ENCODE measurements at places on chromosomes 12 and 14.

GRCh38 chr12:100221523-100221922, 20.9 kb downstream of the ACTR6 start:
- DNase-seq: no peak

- DNase-seq: no peak
Measured at GRCh38 chr12:70549340-70550179, 87.7 kb downstream of the PTPRB start.

GRCh38 chr12:27589419-27589818, 65.4 kb downstream of the PPFIBP1 start:
- DNase-seq: no peak

GRCh38 chr12:916240-916639, 33.3 kb downstream of the RAD52 start:
- DNase-seq: no peak

DNA sequence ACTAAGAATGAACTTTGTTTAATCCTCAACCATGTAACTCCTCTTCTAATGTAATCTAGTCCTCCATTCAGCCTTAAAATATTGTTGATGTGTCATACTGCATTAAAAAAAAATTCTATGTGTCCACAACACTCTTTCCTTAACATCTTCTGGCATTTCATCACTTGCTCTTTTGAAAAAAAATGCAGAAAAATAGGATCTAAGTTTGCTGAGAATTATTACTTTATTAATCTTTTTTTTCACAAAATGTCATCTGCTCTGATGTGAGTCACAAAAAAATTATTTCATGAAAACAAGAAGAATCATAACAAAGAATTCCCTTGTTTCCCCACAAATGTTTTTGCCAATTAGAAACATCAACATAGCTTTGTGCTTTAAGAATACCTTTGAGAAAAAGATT, 410.1 kb upstream of the MGAT4C start:
- DNase-seq: no peak

DNA sequence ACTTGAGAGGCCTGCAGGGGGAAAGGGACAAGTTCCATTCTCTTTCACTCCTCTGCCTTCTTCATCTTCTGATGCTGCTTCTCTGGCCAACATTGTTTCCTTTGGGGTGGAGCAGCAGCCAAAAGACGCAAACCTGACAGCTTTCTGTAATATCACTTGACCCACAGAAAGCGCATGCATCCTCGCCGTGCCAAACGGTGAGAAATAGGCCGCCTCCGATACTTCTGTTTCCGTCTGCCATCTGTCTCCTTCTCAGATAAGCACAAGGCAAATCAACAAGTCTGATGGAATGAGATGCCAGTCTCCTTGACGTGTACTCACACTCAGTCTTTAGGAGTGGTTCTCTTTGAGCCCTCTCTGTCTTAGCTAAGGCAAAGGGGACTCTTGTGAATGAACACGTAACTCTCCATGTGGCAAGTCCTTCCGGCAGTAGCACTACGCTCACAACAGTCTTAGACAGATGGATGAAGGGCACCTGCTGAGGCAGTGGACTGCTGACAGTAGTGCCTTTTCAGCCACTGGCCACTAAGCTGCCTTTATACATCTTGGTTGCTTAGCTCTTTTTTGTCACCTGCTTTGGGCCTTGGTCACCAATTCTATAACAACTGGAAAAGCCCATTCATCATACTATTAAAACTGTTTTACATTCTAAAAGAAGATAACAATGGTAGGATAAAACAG, 214.1 kb downstream of the FBXL14 start:
- no peak for DNase-seq

DNA sequence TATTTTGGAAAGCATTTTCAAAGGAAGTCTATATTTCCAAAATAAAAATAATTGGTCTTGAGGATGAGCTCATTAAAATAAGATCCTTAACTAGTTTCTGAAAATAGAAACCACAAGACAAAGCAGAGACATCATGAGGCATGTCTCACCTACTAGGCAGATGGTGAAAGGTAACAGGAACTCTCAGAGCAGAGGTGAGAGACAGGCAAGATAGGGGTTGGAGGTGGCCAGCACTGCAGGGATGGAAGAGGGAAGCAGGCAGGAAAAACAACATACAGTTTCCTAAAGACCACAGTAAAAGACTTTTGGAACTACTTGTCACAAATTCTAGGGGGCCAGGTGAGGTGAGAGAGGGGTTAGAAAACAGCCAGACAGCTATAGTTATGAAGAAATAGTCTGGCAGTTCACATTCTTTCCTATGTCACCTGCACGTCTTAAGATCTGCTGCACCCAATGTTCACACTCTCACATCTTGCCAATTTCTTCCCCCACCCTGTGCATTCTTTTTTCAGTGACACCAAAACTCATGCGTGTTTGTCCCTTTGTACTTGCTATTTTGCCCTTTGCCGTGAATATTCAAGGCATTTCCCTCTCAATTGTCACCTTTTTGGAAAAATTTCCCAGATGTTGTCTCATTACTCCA, 341.7 kb upstream of the KITLG start:
- DNase-seq: no peak

DNA sequence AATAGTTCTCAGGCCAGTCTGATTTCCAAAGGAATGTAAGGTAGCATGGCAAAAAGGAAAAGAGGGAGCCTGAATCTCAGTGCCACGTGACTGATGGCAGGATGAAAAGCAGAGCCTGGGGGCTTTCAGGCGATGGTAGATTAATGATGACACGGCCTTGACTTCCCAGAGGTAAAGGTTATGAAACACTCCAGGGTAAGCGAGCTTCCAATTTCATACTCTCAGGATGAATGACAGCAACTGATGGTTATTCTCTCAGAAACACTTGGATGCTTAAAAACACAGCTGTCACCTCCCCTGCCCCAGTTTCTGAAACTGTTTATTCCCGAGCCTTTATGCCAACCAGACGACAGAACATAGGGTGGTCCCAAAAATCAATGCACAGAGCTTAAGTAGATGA, 28.8 kb downstream of the GDF11 start:
- DNase-seq: no peak

GRCh38 chr12:123897221-123897620, 75.4 kb downstream of the CCDC92 start:
- DNase-seq: no peak

DNA sequence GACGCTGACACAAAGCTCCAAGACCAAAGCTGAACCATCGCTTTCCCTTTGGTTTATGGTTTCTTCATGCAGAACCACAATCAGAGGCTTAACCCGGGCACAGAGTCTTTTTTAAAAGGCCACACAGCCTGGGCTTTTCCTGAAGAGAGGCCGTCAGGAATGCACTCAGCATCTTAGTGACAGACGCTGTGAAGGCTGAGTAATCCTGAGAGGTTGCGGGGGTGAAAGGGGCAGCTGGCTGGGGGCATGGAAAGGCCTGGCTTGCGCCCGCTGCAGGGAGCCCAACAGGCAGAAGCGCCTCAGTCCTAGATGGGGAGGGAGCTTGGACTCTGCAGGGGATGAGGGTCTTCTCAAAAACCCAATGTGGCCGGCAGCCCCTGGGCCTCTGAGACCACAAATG, 13.6 kb downstream of the CTDSP2 start:
- DNase-seq: no peak

DNA sequence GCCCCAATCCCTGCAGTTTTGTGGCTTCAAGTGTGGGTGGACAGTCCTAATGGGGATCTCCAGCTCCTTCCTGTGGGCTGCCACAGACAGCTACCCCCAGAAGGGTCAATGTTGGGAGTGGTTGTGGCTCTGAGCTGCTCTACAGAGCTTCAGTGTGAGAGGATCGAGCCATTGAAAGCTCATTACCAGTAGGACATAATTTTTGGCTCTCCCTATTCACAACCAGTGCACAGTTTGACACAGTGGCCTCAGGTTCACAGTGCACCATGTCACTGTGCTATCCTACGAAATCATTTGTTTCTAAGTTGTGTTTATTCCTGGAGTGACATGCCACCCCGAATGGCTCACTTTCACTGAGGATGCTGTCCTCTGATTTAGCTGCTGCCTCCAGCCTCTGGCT, 22.8 kb downstream of the TMBIM6 start:
- DNase-seq: no peak

- peak; percentile 30 for DNase-seq
Measured at GRCh38 chr14:34331728-34332623, 130.1 kb downstream of the SPTSSA start.

GRCh38 chr12:39300799-39301198, 142.1 kb downstream of the KIF21A start:
- no peak for DNase-seq

DNA sequence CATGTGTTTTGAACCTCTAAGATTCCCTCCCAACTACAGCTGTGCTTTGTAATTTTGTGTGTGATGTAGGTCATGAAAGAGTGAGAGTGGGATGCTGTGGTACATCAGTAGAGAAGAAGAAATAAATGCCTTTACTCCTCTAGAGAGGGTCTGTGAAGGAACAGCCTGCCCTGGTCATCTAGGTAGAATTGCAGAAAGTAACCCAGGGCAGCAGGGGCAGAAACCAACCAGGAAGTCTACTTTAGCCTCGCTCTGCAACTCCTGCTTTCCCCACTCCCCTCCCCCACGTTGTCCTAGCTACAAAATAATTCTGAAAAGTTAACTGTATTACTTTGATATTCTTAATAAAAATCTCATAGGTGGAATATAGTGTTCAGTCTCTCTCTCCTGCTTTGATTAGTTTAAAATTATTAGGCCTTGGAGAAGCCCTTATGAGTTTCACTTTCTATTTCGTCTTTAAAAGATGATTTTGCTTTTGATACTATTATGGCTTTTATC, 7.5 kb downstream of the TBK1 start:
- no peak for DNase-seq

- no peak for DNase-seq
Measured at GRCh38 chr12:31832740-31833729, 104.2 kb upstream of the AMN1 start.

DNA sequence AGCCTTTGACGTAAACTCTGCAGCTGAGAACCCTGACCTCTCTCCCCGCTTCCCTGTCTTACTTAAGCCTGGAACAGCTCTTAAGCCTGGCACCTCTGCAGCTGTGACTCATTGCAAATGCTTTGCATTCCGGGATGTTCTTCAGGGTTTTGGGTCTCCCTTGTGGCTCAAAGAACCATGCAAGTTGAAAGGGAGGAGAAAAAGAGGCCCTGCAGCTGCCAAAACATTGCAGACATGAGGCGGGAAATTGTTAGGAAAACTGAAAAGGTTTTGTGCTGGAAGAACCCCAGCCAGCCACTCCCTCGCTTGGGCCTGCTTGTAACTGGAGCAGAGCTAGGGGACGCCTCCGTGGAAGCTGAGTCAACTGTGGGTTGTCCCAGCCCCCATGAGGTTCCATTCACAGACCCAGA, 60.2 kb upstream of the FERMT2 start:
- DNase-seq: no peak

DNA sequence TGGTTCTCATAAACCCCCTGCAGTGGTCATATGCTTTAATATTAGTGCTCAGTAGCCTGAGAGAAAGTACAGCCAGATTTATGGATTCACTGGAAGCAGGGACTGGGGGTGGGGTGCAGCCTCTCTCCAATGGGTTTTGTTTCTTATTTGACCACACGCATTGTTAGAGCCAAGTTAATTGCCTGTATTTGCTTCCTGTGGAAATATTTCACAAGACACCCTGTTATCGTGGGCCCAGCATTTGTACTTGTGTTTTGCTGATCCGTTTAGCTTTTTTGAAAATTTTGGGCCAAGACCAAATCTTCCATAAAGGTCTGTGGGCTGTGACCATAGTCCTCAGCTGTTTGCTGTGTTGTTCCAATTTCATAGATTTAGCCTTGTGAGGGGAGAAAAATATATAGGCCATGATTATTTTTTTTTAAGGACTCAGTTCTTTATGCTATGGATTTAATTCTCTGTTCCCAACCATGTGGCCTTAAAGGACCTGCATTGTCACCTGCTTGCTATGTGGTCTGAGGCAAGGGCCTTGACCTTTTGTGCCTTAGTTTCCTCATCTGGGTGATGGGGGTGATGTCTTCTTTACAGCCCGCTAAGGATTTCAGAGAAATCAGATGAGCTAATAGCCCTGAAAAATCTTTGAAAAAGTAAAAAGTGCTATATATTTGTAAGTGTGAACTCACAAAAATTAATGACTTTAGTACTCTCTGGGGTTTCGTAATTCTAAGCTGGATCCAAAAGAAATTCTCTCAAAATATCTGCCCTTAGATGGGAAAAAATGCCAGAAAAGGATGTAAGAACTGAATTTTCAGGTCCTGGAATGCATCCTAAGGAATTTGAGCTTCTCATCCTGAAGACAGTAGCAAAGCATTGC, 370.2 kb downstream of the DPF3 start:
- no peak for DNase-seq

- DNase-seq: no peak
Measured at GRCh38 chr14:36091096-36091495, 85.4 kb downstream of the PTCSC3 start.

DNA sequence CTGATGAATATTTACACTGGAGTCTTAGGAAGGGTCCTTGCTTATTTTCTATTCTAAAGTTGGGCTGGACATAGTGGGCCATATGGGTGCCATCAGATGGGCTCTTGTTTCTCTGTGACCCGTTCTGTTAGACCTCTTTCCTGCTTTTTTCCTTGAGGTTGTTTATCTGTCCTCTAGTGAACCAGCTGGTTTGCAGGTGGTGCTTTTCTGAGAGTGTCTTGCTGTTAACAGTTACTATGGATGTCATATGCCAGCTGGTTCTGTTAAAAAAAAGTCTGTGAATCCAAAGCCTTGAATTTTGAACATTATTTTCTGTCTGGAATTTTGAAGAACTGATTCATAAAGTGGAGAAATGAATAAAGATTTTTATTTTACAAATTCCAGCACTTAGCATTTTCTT, 29.2 kb downstream of the ZC3H14 start:
- no peak for DNase-seq

DNA sequence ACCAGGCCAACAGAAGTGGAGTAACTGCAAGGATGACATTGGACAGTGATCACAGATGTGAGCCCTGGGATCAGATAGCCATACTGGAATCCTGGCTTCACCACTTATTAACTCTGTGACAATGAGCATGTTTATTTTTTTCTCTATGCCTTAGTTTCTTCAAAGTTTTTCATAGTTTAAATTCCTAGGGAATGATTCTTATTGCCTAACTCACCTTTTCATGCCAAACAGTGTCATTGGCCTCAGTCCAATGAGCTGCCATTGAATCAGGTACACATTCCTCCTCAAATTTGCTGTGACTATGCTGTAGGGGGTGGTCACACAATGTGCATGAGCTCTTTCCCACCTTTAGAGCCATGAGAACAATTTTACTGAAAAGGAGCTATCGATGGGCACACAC, 342.3 kb downstream of the SYT1 start:
- DNase-seq: no peak

DNA sequence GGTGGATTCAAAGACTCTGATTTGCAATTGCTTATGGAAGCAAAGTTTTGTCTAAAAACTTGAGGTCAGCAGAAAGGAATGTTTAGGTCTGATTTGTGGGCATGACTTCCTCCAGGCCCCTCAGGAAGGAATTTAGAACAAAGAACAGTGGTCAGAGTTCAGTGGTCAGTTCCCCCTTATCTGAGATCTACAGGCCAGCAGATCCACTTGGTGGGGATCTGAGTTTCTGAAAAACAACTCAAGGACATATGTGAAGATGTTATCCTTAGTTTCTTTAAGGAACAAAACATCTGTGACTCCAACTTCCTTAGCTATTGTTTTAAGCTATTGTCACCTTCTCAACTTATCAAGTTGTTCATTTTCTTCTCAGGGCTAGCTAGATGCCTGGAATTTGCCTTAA, 28.0 kb upstream of the NAA30 start:
- no peak for DNase-seq

GRCh38 chr14:104510794-104511611, 68.6 kb upstream of the C14orf180 start:
- no peak for DNase-seq

GRCh38 chr12:82425241-82425640, 66.9 kb downstream of the METTL25 start:
- DNase-seq: no peak

Measured in stimulated activated CD4-positive, alpha-beta T cell treated with anti-CD3 and anti-CD28 coated beads, Interleukin-15, amount 100 ng/mL, for 1 hour (primary cell).